ENCODE measurements at places on chromosomes 1 and 21.

GRCh38 chr1:235996048-235996785 lies 68.7 kb downstream of the NID1 start:
- no peak for DNase-seq

DNA sequence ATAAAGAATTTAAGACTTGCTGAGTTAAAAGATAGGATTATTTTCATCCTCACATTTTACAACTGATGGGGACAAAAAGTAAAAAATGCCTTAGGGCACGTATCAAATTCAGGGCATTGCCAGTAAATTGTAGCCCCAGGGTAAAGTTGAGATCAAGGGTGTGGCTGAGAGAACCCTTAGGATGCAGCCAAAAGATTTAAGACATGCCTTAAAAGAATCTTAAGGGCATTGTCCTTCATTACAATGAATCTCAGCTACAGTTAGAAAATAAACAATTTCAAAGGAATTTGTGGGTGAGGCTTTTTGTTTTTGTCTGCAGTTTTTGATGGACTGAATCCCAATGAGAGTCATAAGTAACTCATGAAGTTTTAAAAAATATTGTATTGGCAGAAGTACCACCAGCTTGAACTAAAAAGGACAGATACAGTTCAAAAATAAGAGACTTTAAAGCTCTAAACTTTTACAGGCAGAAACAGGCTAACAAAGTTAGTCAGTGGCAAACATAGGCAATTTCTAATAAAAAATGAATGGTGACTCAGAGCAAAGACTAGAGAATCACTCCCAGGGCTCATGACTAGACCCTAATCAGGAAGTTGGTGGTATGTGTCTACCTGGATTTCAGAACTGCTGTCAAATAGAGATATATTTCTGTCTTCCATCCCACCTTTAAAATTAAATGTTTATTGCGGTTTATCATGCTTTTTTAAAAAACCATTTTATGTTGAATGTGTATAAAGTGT lies 165.1 kb upstream of the SNX7 start:
- no peak for DNase-seq

- DNase-seq, result no peak
These were observed 7.9 kb downstream of the AKT3 start for GRCh38 chr1:243842161-243842560.

GRCh38 chr1:41939194-41939593 lies 20.5 kb upstream of the HIVEP3 start:
- no peak for DNase-seq

DNA sequence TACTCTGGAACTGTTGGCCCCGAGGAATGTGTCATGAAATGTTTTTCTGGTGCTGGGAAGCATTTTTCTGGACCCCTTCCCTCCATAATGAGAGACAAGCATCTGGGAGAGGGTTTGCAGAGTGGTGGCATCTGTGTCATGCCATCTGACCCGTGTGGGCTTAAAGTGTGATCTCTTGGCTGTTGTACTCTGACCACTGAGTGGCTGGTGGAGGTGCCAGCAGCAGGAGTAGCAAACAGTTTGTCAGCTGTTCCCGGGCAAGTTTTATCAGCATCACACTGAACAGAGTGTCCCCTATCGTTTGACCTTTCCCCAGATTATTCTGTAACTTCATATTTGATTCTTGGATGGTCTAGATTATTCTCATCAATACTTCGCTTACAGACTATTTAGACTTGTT lies 150.1 kb downstream of the HHAT start:
- DNase-seq, result no peak

- DNase-seq, result no peak
These were observed 33.9 kb downstream of the UCHL5 start for GRCh38 chr1:193025218-193025617.

DNA sequence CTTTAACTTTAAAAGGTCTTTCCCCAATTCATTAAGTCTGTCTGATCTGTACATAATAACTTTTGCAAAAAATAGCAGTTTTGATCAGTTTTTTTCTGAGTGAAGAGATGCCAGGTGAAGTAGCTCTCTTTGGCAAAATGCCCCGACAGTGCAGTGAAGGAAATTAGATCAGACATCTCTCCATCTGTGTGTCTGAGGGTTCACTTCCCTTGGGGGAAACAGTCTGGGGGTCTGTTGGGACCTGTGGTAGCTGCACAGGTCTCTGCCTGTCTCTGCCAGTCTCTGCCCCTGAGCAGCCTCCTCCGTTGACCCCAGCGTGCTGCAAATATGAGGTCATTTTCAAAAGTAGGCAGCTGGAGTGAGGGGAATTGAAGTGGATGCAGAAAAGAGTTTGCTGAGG lies 54.5 kb downstream of the TBCE start:
- DNase-seq, result no peak

- no peak for DNase-seq
These were observed 674.3 kb downstream of the BRINP3 start for GRCh38 chr1:189803364-189803763.

DNA sequence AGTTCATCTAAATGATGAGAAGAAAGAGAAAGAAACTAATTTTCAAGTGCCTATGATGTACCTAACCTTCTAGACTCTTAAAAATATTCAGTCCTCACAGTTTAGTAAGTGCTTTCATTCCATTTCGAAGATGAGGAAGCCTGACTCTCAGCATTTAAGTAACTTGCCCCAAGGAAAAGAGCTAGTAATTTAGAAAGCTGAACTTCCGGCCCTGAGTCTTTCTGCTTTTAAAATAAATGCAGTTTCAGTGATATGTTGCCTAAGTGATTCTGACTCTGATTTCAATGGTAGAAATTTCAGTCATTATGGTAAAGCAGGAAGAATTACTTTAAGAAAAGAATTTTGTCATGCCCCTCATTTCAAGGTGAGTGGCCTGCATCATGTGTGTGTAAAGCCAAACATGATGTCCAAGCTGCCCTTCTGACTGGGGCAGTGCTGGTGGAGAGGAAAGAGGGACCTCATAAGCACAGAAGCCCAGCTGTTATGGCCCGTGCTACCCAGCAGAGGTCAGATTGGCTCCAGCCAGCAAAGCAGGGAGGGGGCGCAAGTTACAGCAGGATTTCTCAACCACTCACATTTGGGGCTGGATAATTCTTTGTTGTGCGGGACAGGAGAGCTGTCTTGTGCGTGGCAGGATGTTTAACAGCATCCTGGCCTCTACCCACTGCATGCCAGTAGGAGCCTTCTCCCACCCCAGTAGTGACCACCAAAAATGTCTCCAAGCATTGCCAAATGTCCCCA lies 10.7 kb downstream of the ATP1A4 start:
- DNase-seq, result no peak

DNA sequence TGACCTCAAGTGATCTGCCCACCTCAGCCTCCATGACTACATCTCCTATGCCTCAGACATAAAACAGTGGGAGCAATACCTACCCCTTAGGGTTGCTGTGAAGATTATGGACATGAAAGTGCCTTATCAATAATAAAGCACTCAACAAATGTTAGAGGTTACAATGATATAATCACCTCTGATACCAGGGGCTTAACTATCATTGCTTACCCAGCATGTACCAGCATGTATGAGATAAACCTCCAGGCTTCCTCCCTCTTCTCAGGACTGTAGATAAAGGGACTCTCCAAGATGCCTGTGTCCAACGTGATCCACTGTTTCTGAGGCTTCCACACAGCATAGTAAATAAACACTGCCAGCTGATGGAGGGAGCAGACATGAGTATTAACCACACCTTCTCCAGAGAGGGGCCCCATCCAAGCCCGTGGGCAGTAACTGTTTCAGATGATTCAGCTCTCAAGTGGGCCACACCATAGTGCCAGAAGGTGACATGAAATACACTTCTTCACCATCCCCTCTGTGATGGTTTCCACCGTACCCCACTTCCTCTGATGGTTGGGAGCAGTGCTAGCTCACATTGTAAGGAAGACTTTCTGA lies 26.2 kb downstream of the RHBDL2 start:
- DNase-seq, result no peak

GRCh38 chr1:8334106-8334851 lies 16.4 kb downstream of the SLC45A1 start:
- DNase-seq, result no peak

DNA sequence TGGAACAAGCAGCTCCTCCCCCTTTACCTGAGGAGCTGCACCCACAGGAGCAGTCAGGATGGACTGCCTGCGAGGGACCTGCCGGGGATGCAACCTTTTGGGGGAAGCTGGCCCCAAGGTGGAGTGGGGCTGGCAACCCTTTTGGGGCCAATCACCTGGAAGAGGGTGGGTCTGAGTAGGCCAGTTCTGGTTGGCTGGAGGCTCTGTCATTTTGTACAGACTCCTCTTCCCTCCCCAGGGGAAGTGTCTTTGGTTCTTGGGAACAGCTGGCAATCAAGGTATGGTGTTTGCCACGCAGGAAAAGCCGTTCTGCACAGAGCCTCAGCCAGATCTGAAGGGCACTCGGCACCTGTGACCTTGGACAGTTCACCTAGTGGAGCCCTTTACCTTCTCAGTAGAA lies 280 bp upstream of the A3GALT2 start:
- no peak for DNase-seq

GRCh38 chr1:14778898-14779865 lies 180.7 kb downstream of the KAZN start:
- DNase-seq, result no peak

GRCh38 chr1:207888652-207889051 lies 22.3 kb downstream of the CD34 start:
- DNase-seq, result no peak

- no peak for DNase-seq
These were observed 8.3 kb upstream of the VN1R5 start for GRCh38 chr1:247247568-247247967.

DNA sequence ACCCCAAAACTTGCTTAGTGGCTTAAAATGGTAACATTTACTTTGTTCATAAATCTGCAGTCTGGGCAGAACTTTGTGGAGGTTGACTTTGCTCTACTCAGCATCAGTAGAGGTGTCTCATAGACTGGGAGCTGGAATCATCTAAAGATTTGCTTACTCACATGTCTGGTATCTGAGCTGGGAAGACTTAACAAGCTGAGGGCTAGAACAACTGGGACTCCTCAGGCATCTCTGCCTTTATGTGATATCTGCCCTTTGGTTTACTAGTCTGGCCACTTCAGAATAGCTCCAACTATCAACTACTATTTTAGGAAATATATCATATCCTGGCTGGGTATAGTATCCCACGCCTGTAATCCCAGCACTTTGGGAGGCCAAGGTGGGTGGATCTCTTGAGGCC lies 82.5 kb downstream of the C4BPA start:
- no peak for DNase-seq

- no peak for DNase-seq
These were observed 243.6 kb downstream of the TM2D1 start for GRCh38 chr1:61481315-61481715.

GRCh38 chr1:61157468-61157987 lies 75.2 kb downstream of the NFIA start:
- no peak for DNase-seq

GRCh38 chr1:231862611-231863010 lies 236.0 kb downstream of the DISC1 start:
- no peak for DNase-seq

- no peak for DNase-seq
These were observed 14.4 kb upstream of the DEPDC1 start for GRCh38 chr1:68511254-68511653.

GRCh38 chr1:21618561-21619374 lies 50.4 kb downstream of the RAP1GAP start:
- DNase-seq, result no peak
